Stimulated activated CD8-positive, alpha-beta memory T cell treated with anti-CD3 and anti-CD28 coated beads, Interleukin-4, amount 100 ng/mL, for 4 hours (primary cell): ENCODE measurements at places on chromosomes 16 and 17.

DNA sequence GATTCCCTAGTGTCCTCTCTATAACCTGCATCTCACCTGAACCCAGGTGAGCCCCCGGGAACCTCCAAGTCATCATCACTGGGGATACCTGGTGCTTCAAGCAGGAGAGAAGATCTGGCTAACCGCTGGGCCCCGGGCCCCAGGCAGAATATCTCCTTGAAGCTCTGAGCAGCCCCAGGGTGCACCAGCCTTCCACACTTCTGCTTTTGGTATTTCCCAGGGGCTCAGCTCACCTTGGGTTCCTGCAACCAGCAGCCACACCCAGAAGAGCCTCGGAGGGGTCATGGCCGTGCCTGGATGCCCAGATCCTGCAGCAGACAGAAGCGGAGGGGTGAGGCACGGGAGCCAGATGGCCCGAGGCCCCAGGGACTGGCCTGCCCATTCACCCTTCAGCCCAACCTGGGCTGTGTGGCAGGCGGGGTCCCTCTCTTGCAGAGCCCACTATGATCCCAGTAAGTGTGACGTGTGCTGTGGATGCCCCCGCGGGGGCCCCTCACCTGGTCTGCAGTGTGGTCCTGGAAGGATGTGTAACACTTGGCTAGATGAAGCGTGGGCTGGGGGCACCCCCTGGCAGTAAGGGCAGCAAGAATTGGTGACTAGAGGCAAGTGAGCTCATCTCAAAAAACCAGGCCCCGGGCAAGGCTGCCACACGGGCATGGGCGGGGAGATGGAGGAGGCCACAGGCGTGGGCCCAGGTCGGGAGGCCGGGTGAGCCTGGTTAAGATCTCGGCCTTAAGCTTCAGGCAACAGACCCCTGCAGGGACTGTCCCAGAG lies 2.6 kb downstream of the LGALS3BP start:
- no peak for DNase-seq

DNA sequence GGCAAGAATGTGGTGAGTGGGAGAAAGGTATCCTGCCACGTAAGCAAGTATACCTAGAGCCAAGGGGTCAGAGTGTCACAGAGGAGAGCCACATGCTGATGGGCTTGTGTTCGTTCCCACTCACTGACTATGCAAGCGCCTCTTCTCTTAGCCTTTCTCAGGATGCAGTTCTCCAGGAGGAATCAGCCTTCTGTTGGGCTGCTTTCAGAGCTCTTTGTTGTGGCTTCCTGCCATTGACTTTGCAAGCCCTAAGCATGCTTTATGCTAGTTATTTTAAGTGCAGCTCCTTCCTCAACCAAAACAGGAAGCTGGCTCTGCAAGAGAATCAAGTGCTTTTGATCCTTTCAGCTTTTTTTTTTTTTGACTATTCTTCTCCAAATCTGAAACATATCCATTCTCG lies 66.6 kb downstream of the SIAH1 start:
- no peak for DNase-seq

DNA sequence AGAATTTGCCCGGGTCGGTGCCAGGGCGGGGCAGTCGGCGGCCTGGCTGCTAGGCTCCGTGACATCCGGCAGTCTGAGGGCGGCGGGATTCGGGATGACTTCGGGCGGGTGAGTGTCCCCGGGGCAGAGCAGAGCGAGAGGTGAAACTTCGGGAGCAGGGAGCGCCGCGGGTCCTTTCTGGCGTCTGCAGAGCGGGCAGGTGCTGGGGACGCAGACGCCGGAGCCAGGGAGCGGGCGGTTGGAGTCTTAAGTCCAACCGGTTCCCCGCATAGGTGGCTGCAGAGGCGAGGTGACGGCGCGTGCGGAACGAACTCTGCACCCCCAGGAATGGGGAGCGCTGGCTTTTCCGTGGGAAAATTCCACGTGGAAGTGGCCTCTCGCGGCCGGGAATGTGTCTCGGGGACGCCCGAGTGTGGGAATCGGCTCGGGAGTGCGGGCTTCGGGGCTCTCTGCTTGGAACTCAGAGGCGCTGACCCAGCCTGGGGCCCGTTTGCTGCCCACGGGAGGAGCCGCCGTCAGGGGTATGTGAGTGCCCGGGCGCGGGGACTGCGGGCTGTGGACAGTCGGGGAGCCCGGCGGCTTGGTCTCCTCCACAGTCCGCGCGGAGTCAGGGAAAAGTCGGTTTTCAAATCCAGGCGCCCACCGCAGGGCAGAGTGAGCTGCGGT lies at the start of gene B4GALNT2:
Gene B4GALNT2, plus strand, starts transcription at position 71 of the 666 bp plus-strand sequence. Its CDS starts 24 bp downstream, at position 95.
- DNase-seq: no peak

GRCh38 chr16:1127101-1127500 lies 25.8 kb upstream of the CACNA1H start:
- no peak for DNase-seq

GRCh38 chr16:86931410-86931941 lies 353.1 kb downstream of the FOXL1 start:
- no peak for DNase-seq

GRCh38 chr17:8149419-8150193 lies 2.6 kb downstream of the PER1 start:
- no peak for DNase-seq

DNA sequence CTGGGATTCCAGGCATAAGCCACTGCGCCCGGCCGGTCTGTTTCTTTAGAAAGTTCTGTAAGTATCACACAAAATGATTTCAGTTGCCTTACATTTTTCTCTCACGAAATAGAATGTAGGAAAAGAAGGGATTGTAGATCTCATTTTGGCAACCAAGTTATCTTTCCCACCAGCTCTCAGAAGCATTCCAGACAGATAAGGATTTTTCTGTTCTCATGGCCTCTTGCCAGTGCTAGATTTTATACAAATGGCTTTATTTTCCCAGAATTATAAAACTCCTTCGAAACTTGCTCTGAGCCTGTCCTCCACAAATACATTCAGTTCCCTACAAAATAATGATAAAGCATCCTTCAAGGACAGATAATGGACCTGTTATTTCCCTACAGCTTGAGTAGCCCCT lies 46.9 kb downstream of the LCMT1 start:
- no peak for DNase-seq

GRCh38 chr17:31596382-31597323 lies 205.2 kb downstream of the RAB11FIP4 start:
- DNase-seq: no peak

DNA sequence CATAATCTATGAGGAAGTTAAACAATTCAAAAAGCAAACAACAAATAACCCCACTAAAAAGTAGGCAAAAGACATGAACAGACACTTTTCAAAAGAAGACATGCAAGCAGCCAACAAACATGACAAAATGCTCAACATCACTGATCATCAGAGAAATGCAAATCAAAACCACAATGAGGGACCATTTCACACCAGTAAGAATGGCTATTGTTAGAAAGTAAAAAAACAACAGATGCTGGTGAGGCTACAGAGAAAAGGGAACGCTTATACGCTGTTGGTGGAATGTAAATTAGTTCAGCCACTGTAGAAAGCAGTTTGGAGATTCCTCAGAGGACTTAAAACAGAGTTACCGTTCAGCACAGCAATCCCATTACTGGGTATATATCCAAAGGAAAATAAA lies 24.4 kb downstream of the TNFRSF13B start:
- no peak for DNase-seq

DNA sequence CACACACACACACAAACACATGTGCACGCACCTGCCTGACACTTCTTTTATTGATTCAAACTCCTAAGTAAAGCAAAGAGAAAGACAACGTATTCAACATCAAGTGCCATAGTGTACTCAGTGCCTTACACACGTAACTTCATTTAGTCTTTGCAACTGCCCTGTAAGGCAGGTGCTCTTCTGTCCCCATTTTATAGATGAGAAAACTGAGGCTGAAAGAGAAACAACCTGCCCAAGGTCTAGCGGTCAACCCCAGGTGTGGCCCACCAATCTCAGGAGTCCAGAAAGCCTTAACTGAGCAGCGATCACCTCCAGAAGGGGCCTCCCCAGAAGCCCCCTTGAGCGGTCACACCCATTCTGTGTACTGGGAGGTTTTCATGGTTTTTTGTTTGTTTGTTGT lies 10.3 kb upstream of the GSG1L start:
- DNase-seq: no peak

- DNase-seq: no peak
Measured at GRCh38 chr16:28202147-28202746, 9.5 kb downstream of the XPO6 start.

- no peak for DNase-seq
Measured at GRCh38 chr17:81976332-81977210, 858 bp upstream of the ASPSCR1 start.

GRCh38 chr16:86229866-86230656 lies 280.3 kb upstream of the FOXF1 start:
- DNase-seq: no peak

DNA sequence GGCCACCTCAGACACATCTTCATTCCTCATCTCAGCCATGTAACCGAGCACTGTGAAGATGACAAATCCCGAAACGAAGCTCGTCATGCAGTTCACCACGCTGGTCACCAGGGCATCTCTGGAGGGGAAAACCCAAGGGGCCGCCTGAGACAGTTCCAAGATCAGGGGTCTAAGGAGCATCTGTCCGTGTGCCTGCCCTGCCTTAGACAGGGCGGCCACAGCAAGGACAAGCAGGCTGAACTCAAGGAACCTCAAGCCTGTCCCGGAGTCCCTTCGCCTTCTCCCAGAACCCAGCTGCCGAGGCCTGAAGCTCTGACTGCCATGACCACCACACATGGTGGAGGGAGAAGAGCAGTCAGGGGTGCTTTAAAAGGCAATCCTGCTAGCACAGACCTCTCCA lies 22.7 kb downstream of the SLC6A4 start:
- DNase-seq: no peak

DNA sequence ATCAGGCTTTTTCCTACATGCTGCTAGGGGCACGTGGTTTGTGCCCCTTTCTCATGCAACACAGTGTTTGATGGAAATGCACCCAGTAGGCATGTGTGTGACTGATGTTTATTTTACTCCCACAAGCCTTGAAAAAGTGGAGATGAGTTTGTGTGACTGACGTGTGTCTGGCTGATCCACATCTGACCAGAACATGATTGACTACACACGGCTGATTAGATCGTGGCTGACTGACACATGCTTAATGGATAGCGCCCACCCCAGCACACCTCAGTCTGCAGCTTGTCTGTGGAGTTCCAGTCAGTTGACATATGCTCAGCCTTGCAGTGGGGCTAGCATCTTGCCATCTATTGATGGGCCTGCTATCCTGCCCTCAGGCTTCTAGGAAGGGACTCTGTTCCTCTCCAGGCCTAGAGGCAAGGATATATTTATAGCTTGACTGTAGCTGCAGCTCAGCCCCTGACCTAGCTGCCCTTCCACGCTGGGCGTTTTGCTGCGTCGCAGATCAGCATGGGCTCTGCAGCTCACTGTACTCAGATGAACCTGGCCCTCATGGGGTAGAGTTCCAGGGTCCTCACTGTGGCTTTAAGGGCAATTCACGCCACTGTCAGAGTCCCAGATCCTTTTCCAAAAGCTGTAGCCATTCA lies 112.3 kb downstream of the HS3ST2 start:
- no peak for DNase-seq

- no peak for DNase-seq
Measured at GRCh38 chr17:50330151-50330775, 15.7 kb upstream of the XYLT2 start.

GRCh38 chr17:28846231-28846630 lies 3.6 kb upstream of the FAM222B start:
- no peak for DNase-seq

GRCh38 chr17:61221181-61221580 lies 178.5 kb upstream of the TBX2 start:
- no peak for DNase-seq

- no peak for DNase-seq
Measured at GRCh38 chr16:62764572-62764971, 728.3 kb upstream of the CDH8 start.

DNA sequence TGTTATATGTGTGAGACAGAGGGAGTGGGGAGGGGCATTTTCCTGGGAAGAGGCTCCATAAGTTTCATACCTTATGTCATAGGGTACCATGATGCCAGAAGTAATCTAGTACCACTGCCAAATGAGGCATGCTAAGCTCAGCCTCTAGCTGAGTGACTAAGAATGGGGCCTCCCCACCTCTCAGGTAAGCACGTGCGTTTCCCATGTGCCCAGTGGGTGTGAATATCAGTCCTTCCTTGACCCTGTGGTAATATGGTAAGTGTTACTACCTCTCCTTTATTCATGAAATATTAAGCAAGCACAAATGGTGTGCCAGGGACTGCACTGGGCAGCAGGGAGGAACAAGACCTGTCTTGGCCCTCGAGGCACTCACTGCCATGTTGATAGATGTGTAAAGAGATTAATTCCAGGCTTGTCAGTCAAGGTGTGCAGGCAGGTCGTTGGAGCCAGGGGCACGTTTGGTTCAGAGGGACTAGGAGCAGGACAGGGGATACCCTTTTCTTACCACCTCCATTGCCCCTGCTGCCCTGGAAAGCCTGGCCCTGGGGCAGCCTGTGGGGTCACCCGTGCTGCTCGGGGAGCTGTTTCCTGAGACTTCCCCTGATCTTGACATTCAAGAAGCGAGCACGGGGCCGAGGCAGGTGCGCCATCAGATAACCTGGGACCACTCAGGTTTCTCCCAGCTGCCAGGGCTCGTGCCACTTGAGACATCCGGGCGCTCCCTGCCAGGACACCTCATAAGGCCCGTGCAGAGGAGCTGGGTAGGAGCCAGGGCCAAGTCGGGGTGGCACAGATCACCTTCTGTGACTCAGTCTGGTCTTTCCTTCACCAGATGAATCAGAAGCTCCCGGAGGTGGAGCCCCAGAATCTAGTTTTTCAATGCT lies 8.8 kb downstream of the RSAD1 start:
- no peak for DNase-seq

GRCh38 chr17:43661699-43662412 lies at the start of gene MEOX1:
TSS of gene MEOX1 (minus strand) at chr17:43661922. CDS start at chr17:43661534, 388 bp downstream.
- DNase-seq: no peak

- no peak for DNase-seq
Measured at GRCh38 chr17:75194879-75195278, 10.6 kb upstream of the NUP85 start.

- DNase-seq: no peak
Measured at GRCh38 chr16:26806657-26807056, 260.1 kb upstream of the C16orf82 start.

DNA sequence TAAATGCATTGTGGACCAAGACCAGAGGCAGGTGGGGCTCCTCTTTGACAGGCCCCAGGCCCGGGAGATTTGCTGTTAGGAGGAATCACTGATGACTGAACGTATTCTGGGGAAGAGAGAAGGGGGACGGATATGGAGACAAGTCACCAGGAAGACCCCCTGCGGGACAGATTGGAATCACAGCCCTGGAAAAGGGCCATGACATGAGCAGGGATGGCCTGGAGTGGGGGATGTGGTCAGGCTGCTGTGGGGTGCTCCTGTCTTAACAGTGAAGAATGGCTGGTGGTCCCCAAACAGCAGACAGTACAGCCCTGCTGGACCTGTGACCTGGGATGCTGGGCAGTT lies 23.7 kb upstream of the MGAT5B start:
- no peak for DNase-seq
